Activated naive CD4-positive, alpha-beta T cell treated with anti-CD3 and anti-CD28 coated beads, Interleukin-2, amount 50 U/mL, for 72 hours (primary cell): ENCODE measurements at places on chromosomes 7 and 10.
A peak's percentile ranks its signal among the peaks of the same experiment; 100 is the strongest.

- no peak for DNase-seq
Measured at GRCh38 chr7:155094636-155095135, 24.6 kb downstream of the HTR5A start.

GRCh38 chr10:14299556-14299955, 31.2 kb downstream of the FRMD4A start:
- no peak for DNase-seq

- peak; percentile 68 for DNase-seq
Measured at GRCh38 chr7:26156451-26157420, 4.7 kb downstream of the NFE2L3 start.

GRCh38 chr10:53997953-53998352, 803.1 kb downstream of the PCDH15 start:
- DNase-seq, result no peak
